ENCODE measurements at places on chromosomes 4 and X. TPM values are rescaled to one million over a fixed set of nuclear protein-coding genes. Genes with fewer than 3 reads are reported as not detected.

PLK4 gene
- total RNA-seq: 3.3 TPM

MTNR1A gene
- total RNA-seq: not detected

SPON2 gene
- 24.3 TPM for total RNA-seq

MAGEA6 gene
- total RNA-seq: 0.15 TPM

LINC00632 gene
- 2.7 TPM for total RNA-seq

Data from T-cell (primary cell).